ENCODE measurements at places on chromosomes 3 and 15.

- no peak for DNase-seq
These were observed 28.2 kb upstream of the TRIM59 start for GRCh38 chr3:160477750-160478149.

DNA sequence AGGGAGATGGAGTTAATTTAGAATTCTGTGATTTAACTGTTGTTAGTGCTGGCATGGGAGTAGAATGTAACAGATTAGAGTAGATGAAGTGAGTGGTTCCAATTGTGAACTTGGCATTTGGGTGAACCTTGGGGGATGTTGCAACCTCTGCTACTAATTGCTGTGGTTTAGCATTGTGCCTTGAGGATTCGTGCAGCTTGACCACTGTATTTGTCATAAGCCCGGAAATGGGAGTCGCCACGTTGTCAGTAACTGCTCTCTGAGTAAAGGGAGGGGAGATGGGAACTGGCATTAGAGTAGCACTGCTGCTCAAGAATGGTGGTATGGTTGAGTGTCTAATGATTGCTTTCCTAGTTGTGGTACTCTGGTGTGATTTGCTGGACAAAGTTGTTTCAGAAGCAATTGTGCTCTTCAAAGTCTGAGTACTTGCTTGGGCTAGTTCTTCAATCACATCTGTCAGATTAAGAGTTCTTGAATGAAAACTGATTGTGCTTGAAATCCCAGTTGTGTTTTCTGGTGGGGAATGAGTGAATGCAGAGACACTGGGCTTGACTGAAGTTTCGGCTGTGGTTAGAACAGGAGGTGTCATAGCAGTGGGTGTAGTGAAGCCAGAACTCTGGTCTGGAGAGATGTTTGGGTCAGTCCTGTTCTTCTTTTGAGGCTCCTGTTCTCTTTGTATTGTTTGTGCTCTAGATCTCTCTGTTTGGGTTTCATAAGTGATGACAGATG is 15.4 kb downstream of the IGSF10 start:
- peak; percentile 26 for DNase-seq

GRCh38 chr3:168493412-168494205 is 397.9 kb upstream of the GOLIM4 start:
- no peak for DNase-seq

GRCh38 chr3:11282250-11283138 is 10.3 kb downstream of the ATG7 start:
- no peak for DNase-seq

- DNase-seq = no peak
These were observed 47.7 kb downstream of the ZNF385D start for GRCh38 chr3:21703291-21703690.

DNA sequence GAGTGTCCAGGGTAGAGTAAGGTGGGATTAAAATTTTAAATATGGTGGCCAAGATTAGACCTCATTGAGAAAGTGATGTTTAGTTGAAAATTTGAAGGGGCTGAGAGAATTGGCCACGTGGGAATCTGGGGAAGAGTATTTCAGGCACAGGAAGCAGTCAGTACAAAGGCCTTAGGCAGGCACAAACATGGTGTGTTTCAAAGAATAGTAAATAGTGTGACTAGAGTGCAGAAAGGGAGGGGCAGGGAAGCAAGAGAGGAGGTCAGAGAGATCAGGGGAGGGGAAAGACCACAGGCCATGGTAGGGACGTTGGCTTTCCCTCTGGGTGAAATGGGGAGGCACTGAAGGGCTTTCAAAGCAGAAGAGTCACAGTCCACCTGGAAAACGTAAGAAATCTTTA is 36.6 kb upstream of the POMGNT2 start:
- no peak for DNase-seq

DNA sequence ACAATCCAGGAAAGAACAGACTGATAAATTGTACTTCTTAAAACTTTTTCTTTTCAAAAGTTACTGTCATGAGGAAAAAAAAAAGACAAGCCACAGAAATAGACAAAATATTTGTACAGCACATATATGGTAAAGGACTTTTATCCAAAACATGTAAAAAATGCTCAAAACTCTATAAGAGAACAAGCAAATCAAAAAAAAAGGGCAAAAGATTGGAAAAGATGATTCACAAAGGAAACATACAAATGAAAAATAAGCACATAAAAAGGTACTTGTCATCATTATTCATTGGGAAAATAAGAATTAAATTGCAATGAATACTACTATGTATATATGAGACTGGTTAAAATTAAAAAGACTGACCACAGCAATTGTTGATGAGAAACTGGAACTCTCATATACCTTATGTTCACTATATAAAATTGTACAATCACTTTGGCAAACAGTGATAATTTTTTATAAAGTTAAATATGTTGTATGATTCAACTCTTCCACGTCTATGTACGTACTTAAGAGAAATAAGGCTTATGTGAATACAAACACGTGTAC is 39.7 kb downstream of the DIPK2A start:
- no peak for DNase-seq

GRCh38 chr3:153246331-153246730 is 84.3 kb downstream of the RAP2B start:
- no peak for DNase-seq

DNA sequence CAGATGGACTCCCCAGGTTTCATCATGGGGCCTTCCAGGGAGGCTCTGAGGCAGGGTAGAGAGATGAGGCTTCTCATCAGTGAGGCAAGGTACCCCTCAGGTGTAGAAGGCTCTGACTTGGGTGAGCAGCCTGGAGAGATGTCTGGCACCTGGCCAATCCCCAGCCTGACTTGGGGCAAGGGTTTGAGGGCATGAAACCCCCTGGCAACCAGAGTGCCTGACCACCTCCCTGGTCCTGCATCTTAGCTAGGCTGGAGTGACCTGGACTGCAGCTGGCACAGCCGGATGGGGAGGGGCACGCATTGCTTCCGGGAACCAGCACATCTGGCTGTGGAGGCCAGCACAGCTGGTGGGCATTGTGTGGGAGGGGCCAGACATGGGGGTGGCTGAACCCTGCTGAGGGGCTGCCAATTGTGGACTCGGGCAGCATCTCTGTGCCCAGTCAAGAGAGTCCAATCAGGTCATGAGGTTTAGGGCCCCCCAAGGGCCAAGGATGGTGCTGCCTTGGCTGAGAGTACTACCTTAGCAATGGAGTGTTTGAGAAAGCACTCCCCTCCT is 1.9 kb downstream of the ZBTB47 start:
- no peak for DNase-seq

DNA sequence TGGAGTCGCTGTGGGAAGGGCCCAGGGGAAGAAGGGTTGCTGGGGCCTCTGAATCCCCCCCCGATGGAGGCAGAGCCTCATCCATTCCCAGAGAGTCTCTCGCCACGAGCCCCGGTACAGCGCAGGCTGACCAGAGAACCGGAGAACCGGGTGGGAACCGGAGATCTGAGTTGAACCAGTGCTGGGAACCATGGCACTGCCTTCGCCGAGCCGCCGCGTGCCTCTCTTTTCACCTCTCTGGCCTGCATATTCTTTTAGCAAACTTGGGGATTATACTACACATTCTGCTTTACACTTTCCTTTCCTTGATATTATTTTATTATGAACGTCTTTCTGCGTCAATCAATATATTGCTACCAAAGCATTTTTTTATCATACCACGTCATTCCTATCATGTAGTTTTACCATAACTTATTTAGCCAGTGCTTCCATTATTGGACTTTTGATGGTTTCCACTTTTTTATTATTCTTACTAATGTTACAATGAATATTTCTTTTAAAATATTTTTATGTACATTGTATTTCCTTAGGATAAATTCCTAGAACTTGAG is 7.2 kb downstream of the NRROS start:
- DNase-seq = no peak

- no peak for DNase-seq
These were observed 10.9 kb downstream of the SCG3 start for GRCh38 chr15:51692154-51692553.

DNA sequence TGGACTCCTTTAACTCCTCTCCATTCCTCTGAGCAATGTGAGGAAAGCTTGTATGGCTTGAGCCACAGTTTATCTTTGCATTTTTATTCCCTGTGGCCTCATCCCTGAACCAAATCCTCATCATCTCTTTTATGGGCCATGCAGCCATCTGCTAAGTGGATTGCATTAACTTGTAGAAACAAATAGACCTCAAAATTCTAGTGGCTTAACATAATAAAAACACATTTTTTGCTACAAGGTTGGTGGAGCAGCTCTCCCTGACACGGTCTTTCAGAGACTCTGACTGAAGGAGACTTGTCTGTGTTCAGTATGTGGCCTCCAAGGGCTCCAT is 135.3 kb downstream of the RPL22L1 start:
- no peak for DNase-seq

- no peak for DNase-seq
These were observed 122.2 kb upstream of the C2CD4B start for GRCh38 chr15:62287066-62287857.

- DNase-seq = no peak
These were observed 45.1 kb downstream of the PTPN23 start for GRCh38 chr3:47425959-47426358.

DNA sequence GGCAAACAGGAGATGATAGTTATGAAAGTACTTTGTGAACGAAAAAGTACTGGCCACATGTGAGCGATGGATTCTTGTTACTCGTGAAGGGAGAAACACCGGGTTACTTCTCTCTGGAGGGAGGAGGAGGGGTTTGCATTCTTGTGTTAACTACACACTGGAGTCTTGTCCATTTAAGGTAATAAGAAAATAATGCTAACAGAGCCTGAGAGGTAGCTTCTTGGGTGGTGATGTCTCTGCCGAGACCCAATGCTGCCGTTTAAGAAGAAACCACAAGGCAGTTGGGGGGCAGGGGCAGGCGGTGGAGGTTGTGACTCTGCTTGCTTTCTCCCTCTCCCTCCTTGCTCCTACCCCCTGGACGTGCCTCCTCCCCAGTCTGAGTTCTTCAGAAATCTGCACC is 100.9 kb upstream of the ROPN1 start:
- no peak for DNase-seq

GRCh38 chr3:27216955-27217552 is 152.1 kb downstream of the NEK10 start:
- DNase-seq = no peak

- no peak for DNase-seq
These were observed 31.8 kb upstream of the HES1 start for GRCh38 chr3:194103983-194104751.

DNA sequence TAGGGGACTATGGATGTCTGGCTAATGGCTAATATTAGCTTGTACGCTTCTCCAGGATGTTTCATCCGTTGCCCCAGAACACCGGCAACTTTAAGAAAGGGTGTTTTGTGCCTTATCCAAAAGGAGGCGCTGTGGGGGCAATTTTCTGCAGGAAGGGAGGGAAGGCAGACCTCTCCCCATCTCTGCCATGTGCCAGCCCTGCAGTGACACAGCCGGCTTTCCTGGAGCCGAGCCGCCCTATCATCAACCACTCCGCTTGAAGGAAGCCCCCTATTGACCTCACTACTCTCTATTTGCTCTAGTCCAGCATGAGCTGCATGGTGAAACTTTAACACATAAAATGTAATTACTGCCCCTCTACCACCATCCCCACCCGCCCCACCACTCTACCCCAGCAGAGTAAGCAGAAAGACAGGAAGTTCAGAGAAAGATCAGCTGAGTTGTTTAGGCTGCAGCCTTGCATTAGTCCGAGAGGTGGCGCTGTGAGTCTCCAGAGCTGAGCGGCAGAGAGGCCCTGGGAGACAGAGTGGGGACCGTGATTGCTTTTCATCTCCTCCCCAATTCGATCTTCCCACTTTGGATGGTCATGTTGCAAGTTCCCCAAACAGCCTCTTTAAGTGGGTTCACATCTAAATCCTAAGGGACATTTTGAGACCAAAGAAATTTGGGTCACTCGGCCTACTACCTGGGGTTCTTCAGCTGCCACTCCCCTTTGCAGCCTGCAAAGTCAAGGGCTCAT is 24.5 kb upstream of the RAD18 start:
- peak; percentile 45 for DNase-seq

DNA sequence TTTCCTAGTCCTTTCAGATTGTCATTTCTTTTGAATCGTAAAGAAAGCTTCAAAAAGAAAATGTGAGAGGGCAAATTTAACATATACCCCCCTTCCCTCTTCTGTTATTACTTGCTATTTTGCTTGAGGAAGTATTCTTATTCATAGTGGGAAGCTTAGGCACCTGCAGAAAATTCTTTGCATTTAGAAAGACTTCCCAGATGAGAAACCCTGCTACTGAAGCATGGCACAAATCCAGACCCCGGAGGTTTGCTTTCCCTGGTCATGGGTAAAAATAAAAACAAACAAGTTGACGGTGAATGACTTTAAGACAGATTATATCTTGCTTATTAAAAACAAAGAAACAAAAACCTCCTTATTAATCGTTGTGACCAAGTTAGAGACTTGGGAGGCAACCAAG is 93.9 kb downstream of the IL5RA start:
- DNase-seq = no peak

- DNase-seq = no peak
These were observed 42.3 kb downstream of the SNRK start for GRCh38 chr3:43328653-43329052.

DNA sequence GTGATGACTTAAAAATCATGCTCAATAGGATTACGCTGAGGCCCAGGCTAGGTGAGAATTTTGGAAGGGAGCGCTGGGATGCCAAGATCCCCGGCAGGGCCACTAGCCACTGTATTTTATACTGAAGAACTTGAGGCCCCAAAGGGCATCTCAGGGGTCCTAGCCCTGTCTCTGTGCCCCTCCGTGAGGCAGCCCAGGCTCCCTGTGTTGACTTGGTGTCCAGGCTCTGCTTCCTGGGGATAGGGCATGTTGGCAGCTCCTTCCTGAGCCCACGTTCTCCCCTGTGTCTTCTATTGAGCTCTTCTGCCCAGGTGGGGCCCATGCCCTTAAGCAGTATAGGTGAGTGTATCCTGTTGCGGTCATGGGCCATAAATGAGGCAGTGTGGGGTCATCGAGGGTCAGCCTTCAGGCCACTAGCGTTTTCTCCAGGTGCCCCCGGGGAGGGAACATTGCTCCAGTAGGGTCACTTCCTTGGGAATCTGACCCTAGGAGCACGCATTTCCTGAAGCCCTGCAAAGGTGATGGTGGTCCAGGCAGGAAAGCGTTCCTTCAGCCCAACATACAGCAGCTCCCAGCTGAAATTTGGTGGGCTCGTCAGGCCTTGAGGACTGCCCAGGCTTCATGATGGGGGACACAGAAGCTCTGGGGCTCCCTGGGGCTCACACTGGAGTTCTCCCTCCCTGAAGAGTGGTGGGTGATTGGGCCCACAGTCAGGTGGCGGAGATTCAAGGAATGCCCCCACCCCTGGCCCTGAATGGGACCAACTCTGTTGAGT is 189.4 kb downstream of the UBE3A start:
- DNase-seq = no peak

DNA sequence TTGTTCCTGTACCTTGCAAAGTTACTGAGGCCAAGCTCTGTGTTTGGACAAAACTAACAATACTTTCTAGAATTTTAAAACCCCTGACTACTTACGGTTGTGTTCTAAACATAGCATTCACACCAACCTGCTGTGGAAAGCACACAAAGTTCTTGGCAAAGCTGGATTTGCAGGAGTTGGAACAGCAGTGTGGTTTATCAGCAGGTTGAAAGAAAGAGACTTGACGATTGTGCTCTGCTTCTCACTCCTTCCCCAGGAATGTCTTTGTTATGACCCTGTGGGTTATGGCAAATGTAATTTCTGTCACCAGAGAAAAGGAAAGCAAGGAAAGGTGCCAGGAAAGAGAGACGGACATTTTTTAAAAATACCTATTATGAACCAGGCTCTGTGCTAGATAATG is 165.5 kb upstream of the TGFBR2 start:
- no peak for DNase-seq

GRCh38 chr15:68229386-68230156 is at the start of gene CLN6:
Gene CLN6, minus strand, starts transcription at chr15:68229728. Its CDS starts 144 bp downstream, at chr15:68229584.
- peak; percentile 82 for DNase-seq

Measured in RKO (cell line).